Cortex of kidney (tissue), 1 donor: ENCODE measurements at places on chromosomes 11 and 22.

DNA sequence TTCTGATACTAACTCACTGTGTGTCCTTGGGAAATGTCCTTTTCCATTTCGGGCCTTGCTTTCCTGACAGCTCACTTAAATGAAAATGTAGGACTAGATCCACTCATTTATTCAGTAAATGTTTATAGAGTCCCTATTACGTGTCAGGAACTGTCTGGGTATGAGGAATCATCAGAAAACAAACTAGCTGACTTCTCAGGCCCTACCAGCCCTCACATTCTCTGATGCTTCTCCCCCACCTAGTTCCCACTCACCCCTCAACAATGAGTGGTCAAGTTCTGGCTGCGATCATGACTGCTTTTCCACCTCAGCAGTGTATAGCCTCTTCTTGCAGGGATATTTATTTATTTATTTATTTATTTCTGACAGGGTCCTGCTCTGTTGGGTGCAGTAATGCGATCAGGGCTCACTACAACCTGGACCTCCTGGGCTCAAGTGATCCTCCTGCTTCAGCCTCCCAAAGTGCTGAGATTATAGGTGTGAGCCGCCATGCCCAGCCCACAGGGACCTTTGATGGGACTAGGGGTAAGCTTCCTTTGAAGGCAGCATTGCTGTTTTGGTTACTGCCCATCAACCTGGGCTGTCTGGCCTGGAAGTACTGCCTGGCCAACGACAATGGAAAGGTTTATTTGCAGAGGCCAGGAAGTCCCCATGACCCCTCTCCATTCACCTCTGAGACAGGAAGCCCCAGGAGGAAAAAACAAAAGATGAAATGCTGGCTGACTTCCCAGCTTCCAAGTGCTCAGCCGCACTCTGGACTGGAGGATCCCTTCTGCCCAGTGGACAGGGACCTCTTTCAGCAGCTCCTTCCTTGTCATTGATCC is 33.1 kb upstream of the POLD3 start:
- no peak for DNase-seq

- DNase-seq: no peak
Observed at GRCh38 chr11:64305691-64306562, 603 bp downstream of the ESRRA start.

GRCh38 chr22:35754761-35755160 is 37.1 kb downstream of the APOL5 start:
- DNase-seq: no peak

DNA sequence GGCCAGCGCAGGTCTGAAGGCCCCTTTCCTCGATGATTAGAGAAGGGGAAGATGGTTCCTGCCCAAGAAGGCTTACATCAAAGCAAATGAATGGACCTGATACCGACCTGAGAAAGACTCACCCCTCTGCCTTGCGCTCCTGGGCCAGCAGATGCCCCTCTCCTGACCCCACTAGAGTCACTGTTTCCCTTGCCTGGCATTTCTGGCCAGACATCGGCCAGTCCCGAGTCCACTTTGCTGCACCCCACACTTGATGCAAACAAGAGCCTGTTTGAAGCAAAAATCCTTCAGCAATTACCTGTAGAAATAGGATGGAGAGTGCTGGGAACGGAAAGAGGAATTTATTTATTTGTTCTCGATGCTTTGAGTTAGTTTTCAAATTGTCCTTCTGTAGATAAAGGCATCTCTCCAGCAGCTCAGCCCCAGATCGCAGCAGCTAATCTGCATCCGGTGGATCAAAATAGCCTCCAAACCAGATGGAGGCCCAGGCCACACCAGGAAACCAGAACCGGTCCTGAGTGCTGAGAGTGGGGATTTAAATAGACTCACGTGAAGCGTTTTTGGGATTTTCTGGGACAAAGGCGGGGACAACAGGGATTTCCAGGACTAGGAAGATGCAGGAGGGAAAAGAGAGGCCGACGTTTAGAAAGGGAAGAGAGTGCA is 148.6 kb downstream of the TRIM29 start:
- DNase-seq: no peak

DNA sequence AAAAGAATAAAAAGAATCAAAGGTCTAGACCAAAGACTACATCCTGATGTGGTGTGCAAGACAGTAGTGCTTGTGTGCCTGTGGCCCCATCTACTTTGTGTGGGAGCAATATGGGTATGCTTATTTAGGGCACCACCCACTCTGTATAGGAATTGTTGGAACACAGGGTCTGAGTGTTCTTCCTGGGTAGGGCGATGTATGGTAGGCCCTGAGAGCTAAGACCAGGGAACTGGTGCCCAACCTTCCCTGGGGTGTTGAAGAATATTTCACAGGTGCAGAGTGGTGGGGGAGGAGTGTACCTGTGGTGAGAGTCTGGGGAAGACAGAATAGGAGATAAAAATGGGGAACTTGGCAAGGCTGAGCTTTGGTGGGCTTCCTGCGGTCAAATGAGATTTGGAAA is 41.9 kb downstream of the MICAL2 start:
- DNase-seq: no peak

DNA sequence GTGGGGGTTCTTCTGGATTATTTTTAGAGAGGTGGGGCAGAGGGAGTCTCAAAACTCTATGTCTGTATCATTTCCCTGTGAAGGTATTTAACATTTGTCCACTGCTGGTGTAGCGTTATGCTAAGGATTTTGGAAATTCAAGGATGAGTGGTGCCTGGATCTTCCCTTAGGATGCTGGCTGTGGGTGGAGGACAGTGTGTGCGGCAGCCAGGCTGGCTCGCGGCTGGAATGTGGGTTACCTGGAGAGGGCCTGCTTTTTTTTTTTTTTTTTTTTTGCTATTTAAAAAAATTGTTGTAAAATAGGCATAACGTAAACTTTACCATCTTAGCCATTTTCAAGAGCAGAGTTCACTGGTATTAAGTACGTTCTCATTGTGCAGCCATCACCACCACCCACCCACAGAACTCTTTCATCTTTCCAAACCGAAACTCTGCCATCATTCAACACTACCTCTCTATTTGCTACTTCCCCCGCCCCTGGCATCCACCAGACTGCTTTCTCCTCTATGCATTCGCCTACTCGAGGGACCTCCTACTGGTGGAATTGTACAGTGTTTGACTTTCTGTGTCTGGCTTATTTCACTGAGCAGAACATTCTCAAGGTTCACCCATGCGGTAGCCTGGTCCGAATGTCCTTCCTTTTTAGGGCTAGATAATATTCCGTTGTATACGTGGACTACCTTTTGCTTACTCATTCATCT is 67.1 kb downstream of the PARVB start:
- DNase-seq: no peak

GRCh38 chr22:37419969-37420685 is 7.2 kb downstream of the ELFN2 start:
- no peak for DNase-seq

DNA sequence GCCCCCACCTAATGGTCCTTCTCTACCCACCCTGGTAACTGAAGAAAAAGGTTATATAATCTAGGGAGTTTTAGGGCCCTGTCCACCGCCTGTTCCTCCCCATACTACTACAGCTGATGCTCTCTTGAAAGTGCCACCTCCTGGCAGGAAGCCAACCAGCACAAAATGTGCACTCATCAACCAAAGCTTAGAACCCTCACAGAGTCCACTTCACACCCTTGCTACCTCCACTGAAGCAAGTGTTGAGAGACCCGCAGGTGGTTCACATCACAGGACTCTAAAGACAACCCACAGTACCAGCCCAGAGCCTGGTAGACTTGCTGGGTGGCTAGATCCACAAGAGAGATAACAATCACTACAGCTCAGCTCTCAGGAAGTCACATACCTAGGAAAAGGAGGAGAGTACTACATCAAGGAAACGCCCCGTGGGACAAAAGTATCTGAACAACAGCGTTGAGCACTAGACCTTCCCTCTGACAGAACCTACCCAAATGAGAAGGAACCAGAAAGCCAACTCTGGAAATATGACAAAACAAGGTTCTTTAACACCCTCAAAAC is 17.5 kb upstream of the OR10W1 start:
- no peak for DNase-seq

GRCh38 chr11:43234881-43235280 is 76.9 kb upstream of the API5 start:
- no peak for DNase-seq

GRCh38 chr22:31448382-31448781 is 41.3 kb downstream of the EIF4ENIF1 start:
- DNase-seq: no peak

GRCh38 chr11:28759311-28759710 is 651.1 kb downstream of the METTL15 start:
- no peak for DNase-seq

GRCh38 chr11:102470251-102470650 is 17.7 kb upstream of the TMEM123 start:
- no peak for DNase-seq

GRCh38 chr11:24637520-24637919 is 140.7 kb downstream of the LUZP2 start:
- no peak for DNase-seq

GRCh38 chr11:92939305-92939704 is 30.1 kb upstream of the MTNR1B start:
- no peak for DNase-seq

GRCh38 chr22:48528221-48528915 is 1299.3 kb downstream of the BRD1 start:
- no peak for DNase-seq

- no peak for DNase-seq
Observed at GRCh38 chr11:5690736-5691135, 1.1 kb downstream of the TRIM22 start.

GRCh38 chr11:19763330-19763729 is 50.7 kb downstream of the NAV2 start:
- DNase-seq: no peak

- no peak for DNase-seq
Observed at GRCh38 chr22:22748297-22748743, 103.9 kb downstream of the GGTLC2 start.

GRCh38 chr11:134170177-134170918 is 53.4 kb downstream of the NCAPD3 start:
- DNase-seq: no peak

DNA sequence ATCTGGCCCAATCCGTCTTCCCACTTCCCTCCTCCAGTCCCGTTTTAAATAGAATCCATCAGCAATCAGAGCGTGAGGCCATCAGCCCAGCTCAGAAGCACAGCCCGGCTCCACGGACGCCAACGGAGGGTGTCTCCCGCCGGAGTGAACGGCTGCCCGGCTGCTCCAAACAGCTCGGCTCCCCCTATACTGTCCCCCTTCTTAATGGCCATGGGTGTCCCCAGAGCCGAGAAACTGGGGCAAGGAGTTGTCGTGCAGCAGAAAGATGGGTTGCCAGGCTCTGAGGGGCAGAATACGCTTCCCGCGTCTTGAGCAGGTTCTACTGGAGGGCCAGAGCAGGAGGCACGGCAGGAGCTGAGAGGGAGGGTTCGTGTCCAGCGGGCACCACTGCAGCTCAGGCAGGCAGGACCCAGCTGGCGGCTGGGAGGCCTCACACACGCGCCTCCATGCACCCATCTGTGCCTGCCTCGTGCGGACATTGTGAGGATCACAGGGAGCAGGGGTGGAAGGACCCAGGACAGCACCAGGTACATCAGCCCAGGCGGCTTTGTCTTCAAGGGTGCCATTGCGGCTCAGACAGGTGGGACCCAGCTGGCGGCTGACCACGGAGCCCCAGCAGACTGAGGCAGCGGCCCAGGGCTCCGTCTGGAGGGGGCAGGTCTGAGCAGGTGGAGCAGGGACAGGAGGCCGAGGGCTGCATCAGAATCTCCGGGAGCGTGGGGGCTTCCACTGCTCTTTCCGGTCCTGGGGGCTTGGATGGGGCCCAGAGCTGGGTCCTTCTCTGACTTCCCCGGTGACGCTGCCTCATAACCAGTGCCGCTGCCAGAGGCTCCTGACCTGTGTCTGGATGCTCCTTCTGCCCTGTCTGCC is 882.7 kb downstream of the BRD1 start:
- no peak for DNase-seq

- DNase-seq: no peak
Observed at GRCh38 chr11:64951529-64951928, 15.8 kb upstream of the GPHA2 start.

DNA sequence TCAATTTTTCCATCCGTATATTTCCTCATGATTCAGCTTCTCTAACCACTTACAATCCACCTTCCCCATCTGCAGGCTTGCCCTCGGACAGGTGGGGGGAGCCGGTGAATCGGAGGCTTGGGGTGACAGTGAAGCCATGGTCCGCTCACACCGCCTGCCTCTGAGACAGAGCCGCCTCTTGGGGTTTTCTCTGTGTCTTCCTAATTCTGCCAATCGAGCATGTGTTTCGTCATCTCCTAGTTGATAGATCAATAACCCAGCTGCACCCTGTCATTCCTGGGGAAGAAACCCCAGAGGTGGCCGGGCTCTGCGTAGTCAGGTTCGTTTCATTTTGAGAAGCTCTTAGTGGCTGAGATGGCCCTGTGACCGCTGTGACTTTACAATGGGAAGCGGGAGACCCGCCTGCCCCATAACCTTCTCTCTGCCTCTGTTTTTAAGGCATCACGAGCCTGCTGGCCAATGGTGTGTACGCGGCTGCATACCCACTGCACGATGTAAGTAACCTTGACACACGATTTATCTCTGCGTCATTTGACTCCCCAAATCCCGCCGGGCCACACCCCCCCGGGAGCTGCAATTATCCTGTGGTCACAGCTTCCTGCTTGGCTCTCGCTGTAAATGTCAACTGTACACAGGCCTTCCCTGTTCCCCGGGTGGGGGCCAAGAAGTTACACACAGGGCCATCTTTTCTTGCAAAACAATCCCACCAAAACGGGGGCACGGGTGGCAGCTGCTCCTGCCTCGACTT is 33.3 kb downstream of the ANO1 start:
- no peak for DNase-seq

GRCh38 chr11:22890227-22890626 is 30.0 kb upstream of the CCDC179 start:
- no peak for DNase-seq

DNA sequence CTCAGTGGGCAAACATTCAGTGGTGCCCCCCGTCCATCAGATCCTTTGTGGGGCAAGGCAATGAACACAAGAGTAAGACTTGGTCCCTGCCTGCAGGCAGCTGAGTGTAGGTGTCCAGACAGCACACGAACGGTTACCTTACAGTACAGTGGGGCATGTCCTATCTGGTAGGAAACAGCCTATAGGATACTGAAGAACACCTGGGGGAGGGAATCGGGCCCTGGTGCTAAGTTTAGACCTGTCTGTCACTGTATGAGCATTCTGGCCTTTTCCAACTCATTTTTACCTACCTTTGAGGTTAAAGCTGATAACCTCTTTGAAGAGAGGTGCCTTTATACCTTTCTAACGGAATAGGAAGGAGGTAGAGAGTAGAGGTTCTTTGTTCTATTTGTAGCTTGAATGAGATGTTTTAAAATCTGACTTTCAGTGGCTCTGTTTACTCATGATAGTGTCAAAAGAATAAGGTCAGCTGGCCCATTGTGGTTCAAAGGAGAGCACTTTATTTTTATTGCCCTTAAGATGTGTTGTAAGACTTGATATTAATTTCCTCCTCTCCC is 8.9 kb downstream of the ZNRF3 start:
- DNase-seq: no peak

DNA sequence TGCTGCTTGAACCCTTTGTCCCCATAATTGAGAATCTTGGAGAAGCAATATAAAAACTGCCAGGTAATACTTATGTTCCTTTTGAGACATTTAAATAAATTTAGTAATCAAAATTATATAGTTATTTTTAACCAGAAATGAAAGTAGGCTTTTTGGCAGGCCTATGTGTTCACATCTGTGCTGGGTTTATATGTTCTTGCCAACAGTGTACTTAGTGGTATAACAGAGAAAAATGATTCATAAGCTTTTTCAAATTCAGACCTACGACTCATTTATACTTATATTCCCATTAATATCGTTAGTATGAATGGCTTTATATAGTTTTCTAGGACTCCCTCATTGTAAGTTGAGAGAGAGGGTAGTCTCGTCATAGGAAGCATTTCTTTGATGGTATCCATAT is 79.0 kb downstream of the DDX10 start:
- no peak for DNase-seq
